ENCODE measurements at places on chromosomes 1 and 21. TPM values are rescaled to one million over a fixed set of nuclear protein-coding genes. Genes with fewer than 3 reads are reported as not detected.

The ENAH gene
- total RNA-seq, result 197 TPM

The SLAMF8 gene
- total RNA-seq, result not detected

The ITLN2 gene
- 0.21 TPM for total RNA-seq

The ANXA9 gene
- total RNA-seq, result 0.50 TPM

The PM20D1 gene
- not detected for total RNA-seq

The PROK1 gene
- not detected for total RNA-seq

The ZP4 gene
- not detected for total RNA-seq

The GAS5 gene
- 1,864 TPM for total RNA-seq

The C1orf116 gene
- 33.2 TPM for total RNA-seq

The TTLL7 gene
- total RNA-seq, result 1.0 TPM

The RIMKLA gene
- total RNA-seq, result under 0.01 TPM

The RGSL1 gene
- not detected for total RNA-seq

The PLA2G2C gene
- total RNA-seq, result not detected

The PLA2G5 gene
- total RNA-seq, result not detected

The GJA4 gene
- total RNA-seq, result not detected

The FALEC gene
- not detected for total RNA-seq

Data from nasal cavity respiratory epithelium epithelial cell of viscerocranial mucosa (primary cell).